ENCODE measurements at places on chromosomes 1 and 21. TPM values are rescaled to one million over a fixed set of nuclear protein-coding genes. Genes with fewer than 3 reads are reported as not detected.

The CAMK2N1 gene
- total RNA-seq, result 3.0 TPM

The SELP gene
- 0.45 TPM for total RNA-seq

GRCh38 chr1:234997201-234997895 lies 131.3 kb downstream of the TOMM20 start:
- H3K36me3 ChIP-seq, result no peaks in the 10 kb centered on the region
- no peak overlapping the region for H3K4me3 ChIP-seq
- no peak for DNase-seq

GRCh38 chr1:202235003-202235660 lies 41.5 kb downstream of the LGR6 start:
- no peak overlapping the region for H3K4me3 ChIP-seq
- no peaks in the 10 kb centered on the region for H3K36me3 ChIP-seq
- peaks cover 4% of the 10 kb centered on the region for H3K4me1 ChIP-seq
- peaks cover 34% of the 10 kb centered on the region for H3K27me3 ChIP-seq
- H3K27ac ChIP-seq, result no peak overlapping the region

DNA sequence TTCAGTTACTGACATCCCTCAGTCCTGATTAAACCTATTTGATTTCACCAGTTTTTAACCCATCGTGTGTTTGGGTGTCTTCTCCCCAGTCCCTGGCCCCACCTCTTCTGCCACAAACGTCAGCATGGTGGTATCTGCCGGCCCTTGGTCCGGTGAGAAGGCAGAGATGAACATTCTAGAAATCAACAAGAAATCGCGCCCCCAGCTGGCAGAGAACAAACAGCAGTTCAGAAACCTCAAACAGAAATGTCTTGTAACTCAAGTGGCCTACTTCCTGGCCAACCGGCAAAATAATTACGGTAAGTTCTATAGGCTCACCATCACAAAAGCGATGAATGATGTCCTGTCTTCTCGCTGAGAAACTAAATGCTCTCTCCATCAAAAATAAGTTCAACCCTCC lies 28.7 kb downstream of the NBPF3 start:
- no peak for DNase-seq
- H3K27ac ChIP-seq, result no peak overlapping the region
- H3K4me3 ChIP-seq, result no peak overlapping the region

DNA sequence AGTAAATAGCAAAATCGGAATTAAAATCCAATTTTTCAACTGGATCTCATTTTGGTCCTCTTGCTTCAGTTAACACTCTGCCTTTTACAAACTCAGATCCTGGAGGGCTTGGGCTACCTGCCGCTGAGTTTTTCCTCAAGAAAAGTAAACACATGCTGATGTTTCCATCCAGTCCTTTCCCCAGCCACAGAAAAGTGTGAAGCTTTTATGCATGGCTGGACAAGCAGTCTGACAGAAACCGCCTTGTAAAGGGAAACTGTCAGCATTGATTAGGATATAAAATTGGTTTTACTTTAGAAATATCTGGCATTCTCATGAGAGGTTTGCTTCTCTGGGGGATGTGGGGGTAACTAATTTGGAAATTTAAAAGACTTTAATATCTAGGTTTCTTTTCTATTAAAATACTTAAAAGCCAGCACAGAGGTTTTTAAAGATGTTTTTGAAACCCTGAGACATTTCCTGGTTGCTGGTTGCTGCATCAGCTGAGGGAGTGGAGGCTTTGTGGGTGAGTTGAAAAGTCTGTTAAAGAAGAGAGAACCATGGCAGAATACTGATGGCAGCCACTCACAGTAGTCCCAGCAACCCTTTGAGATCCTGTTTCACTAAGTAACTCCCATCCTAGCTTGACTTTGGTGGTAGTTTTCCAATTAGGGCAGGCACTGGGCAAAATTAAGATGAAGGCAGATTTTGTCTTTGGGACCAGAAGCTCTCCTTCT lies 238.3 kb downstream of the PAPPA2 start:
- H3K4me3 ChIP-seq, result no peak overlapping the region
- H3K36me3 ChIP-seq, result no peaks in the 10 kb centered on the region
- DNase-seq, result no peak
- H3K27ac ChIP-seq, result no peak overlapping the region

All from activated naive CD8-positive, alpha-beta T cell treated with anti-CD3 and anti-CD28 coated beads, Interleukin-2, amount 10 ng/mL, durations not matched to agents 7 days and 5 days (primary cell).